ENCODE measurements at places on chromosomes 12 and 14. TPM values are rescaled to one million over a fixed set of nuclear protein-coding genes. Genes with fewer than 3 reads are reported as not detected.

CLEC9A gene
- total RNA-seq, result not detected

CDKN3 gene
- 1.4 TPM for total RNA-seq

RTL1 gene
- not detected for total RNA-seq

GPRC5D gene
- total RNA-seq, result not detected

FAM186B gene
- total RNA-seq, result 0.14 TPM
